ENCODE measurements at places on chromosomes 11 and 22. TPM values are rescaled to one million over a fixed set of nuclear protein-coding genes. Genes with fewer than 3 reads are reported as not detected.

DNA sequence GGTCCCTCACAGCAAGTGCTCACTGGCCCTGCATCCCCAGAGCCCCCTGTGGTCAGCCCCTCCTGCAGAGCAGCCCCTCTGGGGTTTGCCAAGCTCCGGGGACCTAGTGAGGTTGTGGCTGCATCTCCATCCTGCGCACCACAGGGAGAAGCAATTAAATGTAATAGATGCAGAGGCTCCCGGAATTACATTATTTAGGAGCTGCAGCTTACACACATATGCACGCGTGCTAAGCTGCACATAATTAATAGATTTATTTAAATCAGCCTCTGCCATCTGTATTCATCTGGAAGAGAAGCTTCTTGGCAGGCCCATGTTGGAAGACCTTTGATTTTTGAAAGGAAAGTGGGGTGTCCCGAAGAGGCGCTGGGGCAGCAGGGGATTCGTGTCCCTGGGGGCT is 1271.5 kb downstream of the BRD1 start:
- H3K27me3 ChIP-seq, result no peaks in the 10 kb centered on the region
- no peak overlapping the region for H3K27ac ChIP-seq
- no peaks in the 10 kb centered on the region for H3K36me3 ChIP-seq
- DNase-seq, result no peak

DNA sequence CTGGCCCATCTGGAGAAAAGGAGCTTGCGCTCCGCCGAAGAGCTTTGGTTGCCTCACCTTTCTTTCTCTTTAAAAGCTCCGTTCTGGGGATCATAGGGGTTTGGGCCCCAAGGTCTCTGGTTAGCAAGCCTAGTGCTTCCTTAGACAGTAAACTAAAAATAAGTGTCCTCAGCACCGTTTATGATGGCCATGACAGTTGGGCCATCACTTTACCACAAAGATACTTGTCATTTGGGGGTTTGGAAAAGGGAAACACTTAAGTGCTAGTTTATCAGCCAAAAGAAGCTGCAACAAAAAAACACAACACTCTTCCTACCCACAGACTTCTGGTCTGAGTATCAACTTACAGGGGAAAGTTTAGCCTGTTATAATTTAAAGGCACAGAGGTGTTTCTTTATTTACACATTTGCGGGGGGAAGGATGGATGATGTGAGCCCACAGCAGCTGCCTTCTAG is 88.4 kb upstream of the CD44 start:
- DNase-seq, result no peak
- H3K27me3 ChIP-seq, result no peaks in the 10 kb centered on the region
- H3K4me1 ChIP-seq, result no peaks in the 10 kb centered on the region
- H3K36me3 ChIP-seq, result no peaks in the 10 kb centered on the region
- H3K4me3 ChIP-seq, result no peak overlapping the region
- no peak overlapping the region for H3K27ac ChIP-seq

Gene SMIM35
- total RNA-seq, result not detected

Gene SLC22A12
- not detected for total RNA-seq

DNA sequence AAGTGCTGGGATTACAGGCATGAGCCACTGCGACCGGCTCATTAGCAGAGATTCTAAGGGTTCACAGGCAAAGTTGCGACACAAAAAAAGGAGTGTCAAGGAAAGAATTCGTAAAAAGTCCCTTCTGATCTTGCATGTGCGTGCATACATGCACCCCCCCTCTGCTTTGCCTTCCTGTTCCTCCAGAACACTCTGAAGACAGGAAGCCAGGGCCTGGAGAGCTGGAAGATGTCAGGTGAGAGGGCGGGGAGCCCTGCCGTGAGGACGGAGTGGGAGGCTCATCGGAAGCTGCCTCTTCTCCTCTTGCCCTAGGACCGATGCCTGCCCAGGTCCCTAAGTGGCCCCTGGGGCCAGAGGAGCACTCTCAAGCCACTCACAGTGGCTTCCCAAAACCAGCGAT is 89.1 kb downstream of the LARGE1 start:
- peaks cover 54% of the 10 kb centered on the region for H3K27me3 ChIP-seq
- no peak for DNase-seq
- no peak overlapping the region for H3K27ac ChIP-seq
- H3K36me3 ChIP-seq, result no peaks in the 10 kb centered on the region

DNA sequence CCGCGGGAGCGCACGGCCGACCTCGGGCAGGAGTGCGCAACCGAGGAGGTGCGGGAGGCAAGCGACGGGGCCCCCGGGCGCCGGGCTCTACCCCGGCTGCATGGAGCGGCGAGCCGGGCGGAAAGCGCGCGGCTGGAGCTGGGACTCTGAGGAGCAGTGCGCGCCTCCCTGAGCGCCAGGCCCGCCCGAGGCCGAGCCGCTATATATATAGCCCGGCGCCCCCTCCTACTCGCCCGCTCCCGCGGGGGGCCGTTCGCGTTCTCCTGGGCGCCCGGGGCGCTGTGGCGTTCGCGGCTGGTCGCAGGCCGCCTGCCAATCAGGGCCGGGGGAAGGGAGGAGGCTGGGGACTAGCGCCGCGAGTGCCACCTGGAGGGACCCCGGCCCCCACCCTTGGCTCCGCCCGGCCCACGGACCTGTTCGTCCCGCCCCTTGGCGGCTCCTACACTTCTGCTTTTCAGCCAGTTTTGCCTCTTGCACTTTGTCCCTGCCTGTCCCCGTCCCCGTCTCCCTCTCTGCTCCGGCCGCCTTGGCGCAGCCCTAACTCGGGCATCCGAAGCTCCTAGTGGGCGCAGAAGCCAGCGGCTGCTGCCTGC is at the start of gene FGF4:
Gene FGF4, minus strand, starts transcription at position 179 of the 593 bp plus-strand sequence. CDS start 257 bp downstream, outside the sequence.
- no peaks in the 10 kb centered on the region for H3K4me1 ChIP-seq
- H3K27ac ChIP-seq, result no peak within 1 kb of the TSS
- peak; percentile 91 for DNase-seq
- no peaks in the 10 kb centered on the region for H3K36me3 ChIP-seq
- H3K4me3 ChIP-seq, result no peak within 1 kb of the TSS

Gene HEPN1
- total RNA-seq, result not detected

GRCh38 chr11:97754976-97755375 is 1265.8 kb upstream of the CNTN5 start:
- H3K36me3 ChIP-seq, result no peaks in the 10 kb centered on the region
- H3K27ac ChIP-seq, result no peak overlapping the region
- no peak for DNase-seq
- no peaks in the 10 kb centered on the region for H3K27me3 ChIP-seq

DNA sequence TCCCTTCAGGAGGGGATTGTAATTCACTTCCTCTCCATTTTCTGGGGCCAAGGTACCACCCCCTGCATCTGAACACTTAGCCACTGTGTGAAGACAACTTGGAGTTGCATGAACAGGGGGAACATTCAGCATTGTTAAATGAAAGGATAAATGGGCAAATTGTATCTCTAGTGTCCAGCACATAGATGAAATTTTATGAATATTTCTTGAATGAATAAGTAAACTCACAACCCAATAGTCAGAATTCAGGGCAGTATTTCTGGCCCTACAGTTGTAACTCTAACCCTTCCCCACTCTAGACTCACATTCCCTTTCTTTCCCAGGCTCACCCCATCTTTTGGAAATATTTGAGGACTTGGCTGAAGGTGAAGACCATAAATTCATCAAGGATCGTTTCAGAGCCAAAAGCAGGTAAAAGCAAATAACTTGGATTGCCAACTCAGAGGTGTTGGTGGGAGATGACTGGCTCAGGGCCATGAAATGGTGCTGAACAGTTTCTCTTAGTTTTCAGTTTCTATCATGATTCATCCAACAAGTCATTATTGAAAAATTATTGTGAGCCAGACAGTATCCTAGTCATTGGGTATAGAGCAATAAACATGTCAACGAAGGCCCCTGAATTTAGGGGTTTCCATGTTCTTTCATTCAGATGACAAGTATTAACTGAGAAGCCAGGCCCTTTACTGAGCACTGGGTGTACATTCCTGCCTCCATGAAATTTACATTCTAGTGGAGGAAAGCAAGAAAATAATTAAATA is 33.3 kb upstream of the ZC3H12C start:
- no peak overlapping the region for H3K4me3 ChIP-seq
- H3K27ac ChIP-seq, result no peak overlapping the region
- H3K27me3 ChIP-seq, result no peaks in the 10 kb centered on the region
- no peak for DNase-seq

Gene APOBEC3G
- total RNA-seq, result 30.7 TPM

DNA sequence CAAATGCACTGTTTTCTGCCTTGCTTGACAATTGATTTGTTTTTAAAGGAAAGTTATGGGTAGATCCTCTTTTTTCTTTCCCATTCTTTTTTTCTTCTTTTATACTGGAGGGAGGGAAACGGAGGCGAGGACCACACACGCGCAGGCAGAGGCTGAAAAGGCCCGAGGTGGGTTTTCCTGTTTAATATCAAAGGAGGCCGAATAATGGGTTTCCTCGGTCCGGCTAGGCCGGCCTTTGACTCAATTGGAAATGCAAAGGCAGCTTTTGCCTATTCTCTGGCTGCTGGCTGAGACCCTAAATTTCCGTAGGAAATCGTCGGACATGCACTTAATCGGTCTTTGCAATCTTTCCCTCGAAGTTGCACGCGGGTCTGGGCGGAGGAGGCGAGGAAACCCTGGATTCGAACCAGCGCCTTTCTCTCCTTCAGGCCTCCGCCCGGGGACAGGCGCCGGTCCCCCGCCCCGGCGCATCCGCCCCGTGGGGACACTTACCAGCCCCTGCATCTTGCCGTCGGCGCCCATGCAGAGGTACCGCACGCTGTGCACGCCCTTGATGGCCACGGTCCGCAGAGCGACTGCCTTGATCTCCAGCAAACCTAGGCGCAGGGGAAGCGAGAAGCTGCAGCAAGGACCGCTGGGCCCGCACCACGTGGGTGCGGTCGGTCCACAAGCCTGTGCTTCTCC is 911 bp downstream of the FGF19 start:
- H3K27ac ChIP-seq, result no peak overlapping the region
- DNase-seq, result peak; percentile 80
- H3K27me3 ChIP-seq, result peaks cover 53% of the 10 kb centered on the region

Gene PATE4
- total RNA-seq, result not detected

DNA sequence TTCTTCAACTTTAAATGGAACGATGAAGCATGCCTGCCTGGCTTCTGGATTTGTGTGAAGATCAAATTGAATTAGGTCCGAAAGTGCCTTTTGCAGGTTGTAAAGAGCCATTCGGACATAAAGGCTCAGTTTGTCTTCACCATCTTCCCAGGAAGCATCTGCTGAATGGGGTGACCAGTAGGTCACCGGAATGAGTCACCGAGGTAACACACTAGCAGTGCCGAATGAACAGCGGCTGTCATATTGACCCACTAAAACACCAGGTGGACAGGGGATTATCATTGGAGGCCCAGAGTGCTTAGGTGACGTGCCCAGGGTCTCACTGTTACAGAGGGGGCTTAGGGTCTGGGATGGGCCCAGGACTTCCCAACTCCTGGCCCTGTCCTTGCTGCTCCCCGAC is 43.1 kb upstream of the MYH9 start:
- no peak overlapping the region for H3K4me3 ChIP-seq
- peaks cover 26% of the 10 kb centered on the region for H3K4me1 ChIP-seq
- H3K27ac ChIP-seq, result no peak overlapping the region
- no peaks in the 10 kb centered on the region for H3K36me3 ChIP-seq
- DNase-seq, result no peak
- no peaks in the 10 kb centered on the region for H3K27me3 ChIP-seq

DNA sequence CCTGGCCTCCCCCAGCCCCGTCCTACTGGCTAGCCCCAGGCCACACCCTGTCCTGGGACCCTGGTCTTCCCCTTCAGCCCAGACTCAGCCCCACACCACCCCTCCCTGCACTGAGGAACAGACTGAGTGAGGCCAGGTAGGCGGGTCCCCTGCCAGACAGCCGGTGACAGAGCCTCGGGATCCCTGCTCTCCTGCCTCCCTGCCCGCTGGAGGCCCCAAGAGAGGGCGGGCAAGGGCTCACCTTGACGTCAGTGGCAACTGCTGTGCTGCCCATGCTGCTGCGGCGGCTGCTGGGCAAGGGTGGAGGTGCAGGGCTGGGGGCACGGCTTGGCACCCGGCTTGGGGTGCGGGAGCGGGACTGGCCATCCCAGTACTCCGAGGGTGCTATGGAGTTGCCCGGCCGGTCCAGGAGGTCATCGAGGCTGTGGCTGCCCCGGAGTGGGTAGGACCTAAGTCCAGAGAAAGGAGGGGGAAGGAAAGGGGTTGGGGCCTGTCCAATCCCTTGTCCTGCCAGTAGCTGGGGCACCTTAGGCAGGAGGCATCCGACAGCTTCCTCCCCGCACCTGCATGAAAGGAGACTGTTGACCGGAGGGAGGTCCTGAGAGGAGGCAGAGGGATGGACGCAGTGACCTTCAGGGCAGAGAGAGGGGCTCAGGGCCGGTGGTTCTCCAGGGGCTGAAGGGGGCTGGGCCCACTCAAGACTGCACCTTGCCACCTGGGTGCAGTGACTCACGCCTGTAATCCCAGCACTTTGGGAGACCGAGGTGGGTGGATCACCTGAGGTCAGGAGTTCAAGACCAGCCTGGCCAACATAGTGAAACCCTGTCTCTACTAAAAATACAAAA is 2.2 kb upstream of the SLC16A8 start:
- no peak overlapping the region for H3K27ac ChIP-seq
- DNase-seq, result peak; percentile 72
- no peaks in the 10 kb centered on the region for H3K36me3 ChIP-seq

DNA sequence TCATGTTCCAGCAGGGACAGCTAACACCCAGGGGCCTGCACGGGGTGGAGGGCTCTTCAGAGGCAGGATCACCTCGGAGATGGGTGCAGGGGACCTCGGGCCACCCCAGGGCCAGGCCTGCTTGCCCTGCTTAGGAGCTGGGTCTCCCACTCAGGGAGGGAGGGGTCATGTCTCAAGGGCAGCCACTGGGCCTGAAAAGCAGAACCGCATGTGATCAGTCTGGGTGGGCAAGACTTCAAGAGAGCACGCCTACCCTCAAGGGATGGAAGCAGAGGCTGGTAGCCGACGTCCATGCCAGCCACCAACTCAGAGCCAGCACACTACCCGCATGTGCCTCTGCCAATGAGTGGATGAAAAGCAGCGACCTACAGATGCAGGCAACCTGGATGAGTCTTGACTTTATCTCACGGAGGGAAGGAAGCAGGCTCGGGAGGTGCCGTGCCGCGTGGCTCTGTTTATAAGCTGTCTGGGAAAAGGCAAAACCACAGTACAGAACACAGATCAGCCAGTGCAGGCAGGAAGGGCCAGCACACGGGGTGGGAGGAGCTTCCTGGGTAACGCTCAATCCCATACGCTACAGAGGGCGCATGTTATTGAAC is 16.0 kb downstream of the TBX1 start:
- no peak overlapping the region for H3K27ac ChIP-seq
- peaks cover 32% of the 10 kb centered on the region for H3K27me3 ChIP-seq
- H3K4me1 ChIP-seq, result no peaks in the 10 kb centered on the region
- no peak overlapping the region for H3K4me3 ChIP-seq
- peak; percentile 38 for DNase-seq
- H3K36me3 ChIP-seq, result no peaks in the 10 kb centered on the region

- H3K27ac ChIP-seq, result no peak overlapping the region
- H3K4me1 ChIP-seq, result no peaks in the 10 kb centered on the region
- H3K27me3 ChIP-seq, result no peaks in the 10 kb centered on the region
- no peak for DNase-seq
These were observed 4.6 kb downstream of the PDGFD start for GRCh38 chr11:104159356-104159755.

- no peak overlapping the region for H3K4me3 ChIP-seq
- no peaks in the 10 kb centered on the region for H3K27me3 ChIP-seq
- H3K27ac ChIP-seq, result no peak overlapping the region
- H3K36me3 ChIP-seq, result no peaks in the 10 kb centered on the region
These were observed 571.4 kb downstream of the MIAT start for GRCh38 chr22:27228771-27229170.

Measured in endodermal cell (in vitro differentiated cells).